Mesothelial cell of epicardium (in vitro differentiated cells): ENCODE measurements at places on chromosomes 12 and 14.

DNA sequence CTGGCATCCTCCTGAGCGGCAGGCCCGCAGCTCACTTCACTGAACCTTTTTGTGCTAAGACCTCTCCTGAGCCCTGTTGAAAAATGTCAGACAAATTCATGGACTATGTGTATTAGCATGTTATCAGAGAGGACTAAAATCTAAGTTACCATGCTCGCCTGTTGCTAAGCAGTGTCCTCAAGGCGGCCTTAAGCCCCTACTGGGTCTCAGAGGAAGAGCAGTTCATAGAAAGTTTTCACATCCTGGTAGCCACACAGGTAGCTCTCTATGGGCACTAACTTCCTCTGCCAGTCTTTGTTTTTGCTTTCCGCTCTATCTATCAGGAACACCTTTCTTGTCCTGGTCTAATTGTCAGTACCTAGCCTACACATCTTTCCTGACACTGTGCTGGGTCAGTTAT, 306.6 kb upstream of the MIS18BP1 start:
- H3K4me1 ChIP-seq = no peaks in the 10 kb centered on the region
- no peak for DNase-seq
- no peaks in the 10 kb centered on the region for H3K36me3 ChIP-seq
- no peaks in the 10 kb centered on the region for H3K27me3 ChIP-seq
- H3K27ac ChIP-seq = no peak overlapping the region

- DNase-seq = no peak
- H3K27ac ChIP-seq = no peak overlapping the region
- H3K27me3 ChIP-seq = no peaks in the 10 kb centered on the region
- H3K4me1 ChIP-seq = peaks cover 24% of the 10 kb centered on the region
- peaks cover 10% of the 10 kb centered on the region for H3K36me3 ChIP-seq
- no peak overlapping the region for H3K4me3 ChIP-seq
Measured at GRCh38 chr12:102487226-102487625, 6.9 kb upstream of the IGF1 start.

- H3K36me3 ChIP-seq = no peaks in the 10 kb centered on the region
- H3K27me3 ChIP-seq = no peaks in the 10 kb centered on the region
- H3K4me1 ChIP-seq = peaks cover 24% of the 10 kb centered on the region
- H3K27ac ChIP-seq = peak overlapping the region; percentile 28
- no peak for DNase-seq
Measured at GRCh38 chr12:15830538-15830937, 41.4 kb upstream of the EPS8 start.

DNA sequence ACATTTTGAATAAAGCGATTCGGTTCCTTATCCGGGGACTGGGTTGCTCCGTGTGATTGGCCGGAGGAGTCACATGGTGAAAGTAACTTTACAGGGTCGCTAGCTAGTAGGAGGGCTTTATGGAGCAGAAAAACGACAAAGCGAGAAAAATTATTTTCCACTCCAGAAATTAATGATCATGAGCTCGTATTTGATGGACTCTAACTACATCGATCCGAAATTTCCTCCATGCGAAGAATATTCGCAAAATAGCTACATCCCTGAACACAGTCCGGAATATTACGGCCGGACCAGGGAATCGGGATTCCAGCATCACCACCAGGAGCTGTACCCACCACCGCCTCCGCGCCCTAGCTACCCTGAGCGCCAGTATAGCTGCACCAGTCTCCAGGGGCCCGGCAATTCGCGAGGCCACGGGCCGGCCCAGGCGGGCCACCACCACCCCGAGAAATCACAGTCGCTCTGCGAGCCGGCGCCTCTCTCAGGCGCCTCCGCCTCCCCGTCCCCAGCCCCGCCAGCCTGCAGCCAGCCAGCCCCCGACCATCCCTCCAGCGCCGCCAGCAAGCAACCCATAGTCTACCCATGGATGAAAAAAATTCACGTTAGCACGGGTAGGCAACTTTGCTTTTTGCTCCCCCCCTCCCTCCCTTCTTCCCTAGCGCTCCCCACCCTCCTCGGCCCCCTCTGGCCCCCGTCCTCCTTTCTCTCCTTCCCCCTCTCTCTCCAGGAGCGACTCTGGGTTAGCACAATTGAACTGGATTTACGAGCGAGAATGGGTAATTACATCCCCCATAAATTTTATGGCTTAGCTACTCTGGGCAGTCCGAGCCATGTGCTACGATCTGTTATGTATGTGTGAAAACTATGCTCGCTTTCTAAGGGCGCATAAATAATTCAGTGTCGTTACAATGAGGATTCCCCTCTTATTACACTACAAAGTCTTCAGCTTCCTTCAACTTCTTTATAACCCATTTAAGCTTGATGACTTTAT, at the start of gene HOXC4:
Gene HOXC4, plus strand, starts transcription at position 85 of the 991 bp plus-strand sequence. Its CDS starts 88 bp downstream, at position 173.
- H3K4me3 ChIP-seq = peak within 1 kb of the TSS; percentile 70
- H3K4me1 ChIP-seq = peaks cover 94% of the 10 kb centered on the region
